Glomerular endothelial cell (primary cell): ENCODE measurements at places on chromosomes 3 and 15. TPM values are rescaled to one million over a fixed set of nuclear protein-coding genes. Genes with fewer than 3 reads are reported as not detected.

Gene LSAMP
- 2.1 and 12.9 TPM in 2 replicates for total RNA-seq

Gene GPR160
- total RNA-seq, result 6.9 and 7.9 TPM in 2 replicates

Gene GCSAM
- total RNA-seq, result not detected in 2 replicates

Gene GRAMD1C
- total RNA-seq, result 14.4 and 17.8 TPM in 2 replicates

Gene P3H2
- total RNA-seq, result 29.1 and 41.9 TPM in 2 replicates

Gene WDR53
- total RNA-seq, result 4.5 and 7.6 TPM in 2 replicates

DNA sequence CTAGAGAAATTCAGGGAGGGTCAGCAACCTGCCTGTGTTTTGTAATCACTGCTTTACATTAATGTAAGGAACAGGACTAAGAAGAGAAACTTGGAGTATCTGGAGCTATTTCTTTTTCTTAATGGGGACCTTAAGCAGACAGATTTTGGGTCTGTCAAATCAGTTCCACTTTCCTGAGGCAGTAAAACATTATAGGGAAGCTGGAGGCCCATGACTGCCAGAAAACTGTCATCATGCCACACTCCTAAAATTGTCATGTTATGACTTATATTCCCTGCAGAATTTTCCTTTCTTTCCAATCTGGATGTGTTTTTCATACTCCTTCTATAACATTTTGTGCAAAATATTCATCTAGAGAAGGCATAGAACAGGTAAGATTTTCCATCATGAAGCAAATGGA is 28.8 kb downstream of the DGKG start:
- no peak for DNase-seq

DNA sequence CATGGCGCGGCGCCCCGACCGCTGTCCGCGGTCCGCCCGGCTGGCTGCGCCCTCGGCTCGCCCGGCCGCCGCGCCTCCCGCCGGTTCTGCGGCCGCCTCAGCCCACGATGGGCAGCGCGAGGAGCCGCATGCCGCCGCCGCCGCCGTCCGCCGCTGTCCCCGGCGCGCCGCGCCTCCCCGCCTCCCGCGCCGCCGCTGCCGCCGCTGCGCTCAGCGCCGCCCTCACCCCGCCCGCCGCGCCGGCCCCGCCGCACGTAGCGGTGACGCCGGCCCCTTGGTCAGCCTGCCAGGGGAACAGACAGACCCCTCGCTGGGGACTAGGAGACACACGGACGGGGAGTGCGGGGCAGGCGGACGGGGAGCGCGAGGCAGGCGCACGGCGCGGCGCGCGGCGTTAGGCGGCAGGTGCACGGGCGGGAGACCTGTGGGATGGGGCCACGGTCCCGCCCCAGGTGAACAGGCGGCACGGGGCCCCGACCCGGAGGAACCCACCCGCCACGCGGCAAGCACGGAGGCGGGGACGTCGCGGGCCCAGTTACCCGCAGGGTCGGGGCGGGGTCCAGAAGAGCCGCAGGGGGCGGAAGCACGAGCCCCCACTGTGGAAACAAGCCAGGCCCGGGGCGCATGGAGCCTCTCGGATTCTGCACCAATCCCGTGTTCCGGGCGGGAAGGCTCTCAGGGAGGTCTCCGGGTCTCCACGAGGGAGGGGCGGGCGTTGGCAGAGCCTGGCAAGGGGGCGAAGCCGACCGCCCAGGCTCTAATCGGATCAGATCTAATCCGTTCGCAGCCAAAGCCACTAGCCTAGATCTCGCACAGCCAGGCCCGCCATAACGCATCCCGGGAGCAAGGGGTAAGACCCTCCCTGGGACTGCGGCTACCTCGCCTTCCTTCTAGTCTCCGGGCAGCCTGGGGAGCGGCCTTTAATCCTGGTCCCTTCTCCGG is at the start of gene CSPG5:
CSPG5 (minus strand) TSS at position 175 of the 942 bp plus-strand sequence; CDS start at position 3, 172 bp downstream.
- DNase-seq, result no peak

DNA sequence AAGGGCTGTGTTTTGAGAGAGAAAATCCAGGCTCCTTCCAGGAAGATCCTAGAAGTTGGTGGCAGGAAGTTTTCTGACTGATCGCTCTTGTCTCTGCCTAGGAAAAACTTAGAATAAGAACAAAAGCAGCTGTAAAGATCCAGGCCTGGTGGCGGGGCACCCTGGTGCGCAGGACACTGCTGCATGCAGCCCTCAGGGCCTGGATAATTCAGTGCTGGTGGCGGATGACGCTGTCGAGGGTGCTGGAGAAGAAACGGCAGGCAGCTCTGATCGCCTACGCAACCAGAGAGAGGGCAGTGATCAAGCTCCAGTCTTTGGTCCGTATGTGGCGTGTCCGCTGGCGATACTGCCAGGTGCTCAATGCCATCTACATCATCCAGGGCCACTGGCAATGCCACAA is 1.5 kb downstream of the IQCF2 start:
- no peak for DNase-seq

GRCh38 chr15:68404056-68404798 is 27.7 kb downstream of the ITGA11 start:
- no peak for DNase-seq

DNA sequence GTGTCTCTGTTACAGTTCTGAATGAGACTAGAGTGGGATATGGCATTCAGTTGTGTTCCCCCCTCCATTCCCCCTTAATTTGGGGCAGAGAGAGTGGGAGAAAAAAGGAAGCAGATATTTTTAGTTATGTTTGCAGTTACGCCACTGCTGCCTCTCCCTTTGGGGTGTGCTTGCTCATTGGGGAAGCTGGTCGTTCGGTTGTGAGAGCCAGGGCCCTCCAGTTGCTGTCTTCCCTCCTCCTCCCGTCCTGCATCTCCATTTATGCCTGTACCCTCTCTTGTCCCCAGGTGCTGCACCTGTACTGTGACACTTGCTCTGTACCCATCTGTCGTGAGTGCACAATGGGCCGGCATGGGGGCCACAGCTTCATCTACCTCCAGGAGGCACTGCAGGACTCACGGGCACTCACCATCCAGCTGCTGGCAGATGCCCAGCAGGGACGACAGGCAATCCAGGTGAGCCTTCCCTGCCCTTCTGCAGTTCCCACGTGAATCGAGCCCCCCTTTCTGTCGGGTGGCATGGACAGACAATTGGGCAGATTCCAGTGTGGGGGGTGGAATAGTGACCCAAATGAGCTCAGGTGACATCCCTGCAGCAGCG is 55.8 kb downstream of the TRIM71 start:
- no peak for DNase-seq

DNA sequence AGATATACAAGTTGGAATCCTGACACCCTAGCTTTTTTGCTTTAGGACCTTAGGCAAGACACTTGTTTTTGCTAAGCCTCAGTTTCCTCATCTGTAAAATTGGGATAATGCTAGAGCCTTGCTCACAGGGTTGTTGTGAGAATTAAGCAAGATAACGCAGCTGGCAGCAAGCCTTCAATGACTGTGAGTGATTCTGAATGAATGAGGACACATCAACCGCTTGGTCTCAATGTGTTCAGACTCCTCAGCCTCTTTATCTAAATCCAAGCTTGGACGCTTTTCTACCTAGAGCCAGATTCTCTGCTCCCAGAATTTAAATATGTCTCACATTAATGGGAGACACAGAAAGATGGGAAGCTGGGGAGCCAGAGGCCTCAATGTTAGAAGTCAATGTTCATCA is 11.8 kb upstream of the TLE3 start:
- DNase-seq, result no peak

- DNase-seq, result no peak
Observed at GRCh38 chr3:73707772-73708171, 83.0 kb upstream of the PDZRN3 start.

- DNase-seq, result no peak
Observed at GRCh38 chr3:98966434-98966833, 64.9 kb upstream of the DCBLD2 start.

DNA sequence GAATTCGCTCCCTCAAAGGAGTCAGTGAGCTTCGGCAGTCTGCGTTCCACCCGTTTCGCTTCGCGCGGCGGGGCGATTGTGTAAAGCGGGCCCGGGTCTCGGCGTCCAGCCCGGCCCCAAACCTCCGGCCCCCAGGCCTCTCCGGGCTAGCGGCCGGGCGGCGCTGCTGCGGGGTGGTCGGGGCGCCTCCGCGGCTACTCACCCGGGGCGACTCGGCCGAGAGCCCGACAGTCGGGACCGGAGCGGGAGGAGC is 412 bp downstream of the CHDH start:
- DNase-seq, result no peak

GRCh38 chr3:168249205-168249549 is 153.5 kb upstream of the GOLIM4 start:
- DNase-seq, result no peak

DNA sequence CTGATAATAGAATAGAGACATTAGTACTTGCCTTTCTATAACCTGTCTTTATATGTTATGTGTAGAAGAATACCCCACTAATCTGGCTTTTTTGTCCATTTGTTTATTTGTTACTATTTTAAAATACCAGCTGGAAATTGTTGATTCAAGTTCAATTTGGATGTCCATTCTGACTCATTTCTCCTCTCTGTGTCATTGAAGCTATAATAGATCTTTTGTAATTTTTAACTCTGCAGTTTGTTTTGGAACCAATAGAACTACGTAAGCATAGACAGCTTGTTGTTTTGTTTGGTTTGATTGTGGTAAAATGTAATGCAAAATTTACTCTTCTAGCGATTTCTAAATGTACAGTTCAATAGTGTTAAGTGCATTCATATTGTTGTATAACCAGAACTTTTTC is 390.4 kb downstream of the ZIC1 start:
- no peak for DNase-seq

GRCh38 chr3:73284472-73284871 is 223.0 kb downstream of the EBLN2 start:
- DNase-seq, result no peak

DNA sequence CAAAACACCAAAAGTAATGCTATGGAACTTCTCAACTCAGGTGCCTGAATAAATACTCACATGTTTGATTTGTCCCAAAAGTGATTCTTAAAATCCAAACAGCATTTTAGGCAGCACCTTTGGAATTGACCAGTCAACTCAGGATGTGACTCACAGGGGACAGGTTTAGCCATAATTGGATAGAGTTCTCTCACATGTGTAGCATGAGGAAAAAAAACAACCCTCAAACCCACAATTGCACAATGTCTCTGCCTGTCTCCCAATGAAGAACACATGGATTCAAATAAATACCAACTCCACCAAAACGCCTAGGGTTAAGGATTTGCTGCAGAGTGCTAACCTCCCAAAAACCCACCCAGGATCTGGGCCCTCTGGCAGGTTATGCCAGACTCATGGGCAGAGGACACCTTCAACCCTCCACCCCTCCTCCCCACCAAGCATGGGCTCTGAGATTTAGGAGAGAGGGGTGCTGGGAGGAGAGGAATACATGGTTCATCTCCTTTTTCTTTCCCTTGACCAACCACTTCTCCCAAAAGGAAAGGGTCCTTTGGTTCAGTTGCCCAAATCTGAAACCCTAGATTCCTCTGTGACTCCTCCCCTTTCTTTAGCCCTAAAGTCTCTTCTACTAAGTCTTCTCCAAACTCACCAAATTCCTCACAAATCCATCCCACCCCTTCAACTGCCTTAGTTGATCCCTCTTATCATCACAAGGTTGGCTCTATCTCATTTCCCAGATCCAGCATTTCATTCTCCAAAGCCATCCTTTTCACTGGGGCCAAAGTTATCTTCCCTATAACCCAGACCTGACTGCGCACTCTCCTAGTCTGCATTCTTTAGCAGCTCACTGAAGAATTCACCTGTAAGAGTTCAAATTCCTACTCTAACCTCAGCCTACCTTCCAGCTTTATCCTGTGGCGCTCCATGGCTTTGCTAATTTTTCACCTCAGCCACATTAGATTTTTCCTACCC is 7.7 kb downstream of the RYK start:
- no peak for DNase-seq
